ENCODE measurements at places on chromosomes 12 and 14.
A peak's percentile ranks its signal among the peaks of the same experiment; 100 is the strongest.

GRCh38 chr12:10339053-10339840 is 31.6 kb downstream of the KLRD1 start:
- no peak for DNase-seq

DNA sequence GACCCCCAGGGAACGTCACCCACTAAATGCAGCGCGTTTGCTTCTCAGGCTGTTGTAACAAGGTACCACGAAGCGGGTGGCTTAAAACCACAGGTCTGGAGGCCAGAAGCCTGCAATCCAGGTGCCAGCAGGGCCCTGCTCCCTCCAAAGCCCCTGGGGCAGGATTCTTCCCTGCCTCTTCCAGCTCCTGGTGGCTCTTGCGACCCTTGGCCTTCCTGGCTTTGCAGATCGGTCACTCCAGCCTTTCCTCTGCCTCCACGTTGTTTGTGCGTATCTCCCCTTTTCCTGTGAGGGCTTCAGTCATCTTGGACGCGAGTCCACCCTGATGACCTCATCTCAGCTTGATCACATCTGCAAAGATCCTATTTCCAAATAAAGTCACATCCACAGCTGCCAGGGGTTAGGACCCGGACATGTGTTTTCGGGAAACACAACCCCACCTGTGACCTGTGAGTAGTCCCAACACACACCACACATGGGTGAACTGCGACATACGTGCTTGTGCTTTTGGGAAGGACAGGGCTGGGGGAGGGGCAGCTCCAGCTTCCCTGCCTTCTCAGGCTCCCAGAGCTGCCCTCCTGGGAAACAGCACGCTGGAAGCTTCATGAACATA is 114.5 kb upstream of the NCOR2 start:
- no peak for DNase-seq

DNA sequence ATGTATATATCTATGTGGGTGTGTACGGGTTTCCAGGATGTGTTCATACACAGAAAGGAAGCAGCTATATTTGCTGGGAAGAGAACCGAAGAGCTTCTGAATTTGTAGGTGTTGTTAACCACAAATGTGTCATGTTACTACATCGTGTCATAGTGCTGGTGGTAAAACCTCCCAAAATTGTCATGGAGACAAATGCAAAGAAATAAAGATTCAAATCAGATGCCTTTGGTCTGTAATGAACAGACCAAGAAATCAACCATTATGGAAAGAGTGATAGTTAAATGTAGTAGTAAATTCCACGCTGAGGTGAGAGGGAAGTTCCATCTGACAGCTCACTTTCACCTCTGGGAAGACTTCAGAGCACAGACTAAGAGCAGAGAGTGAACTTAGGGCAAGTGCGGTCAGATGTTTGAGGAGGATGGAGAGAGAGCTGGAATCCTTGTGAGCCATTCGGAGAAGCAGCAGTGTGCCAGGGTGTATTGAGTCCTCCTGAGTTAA is 487.5 kb downstream of the TMEM121 start:
- peak; percentile 87 for DNase-seq

- DNase-seq: peak; percentile 7
Measured at GRCh38 chr14:35534208-35534872, 376 bp downstream of the INSM2 start.

DNA sequence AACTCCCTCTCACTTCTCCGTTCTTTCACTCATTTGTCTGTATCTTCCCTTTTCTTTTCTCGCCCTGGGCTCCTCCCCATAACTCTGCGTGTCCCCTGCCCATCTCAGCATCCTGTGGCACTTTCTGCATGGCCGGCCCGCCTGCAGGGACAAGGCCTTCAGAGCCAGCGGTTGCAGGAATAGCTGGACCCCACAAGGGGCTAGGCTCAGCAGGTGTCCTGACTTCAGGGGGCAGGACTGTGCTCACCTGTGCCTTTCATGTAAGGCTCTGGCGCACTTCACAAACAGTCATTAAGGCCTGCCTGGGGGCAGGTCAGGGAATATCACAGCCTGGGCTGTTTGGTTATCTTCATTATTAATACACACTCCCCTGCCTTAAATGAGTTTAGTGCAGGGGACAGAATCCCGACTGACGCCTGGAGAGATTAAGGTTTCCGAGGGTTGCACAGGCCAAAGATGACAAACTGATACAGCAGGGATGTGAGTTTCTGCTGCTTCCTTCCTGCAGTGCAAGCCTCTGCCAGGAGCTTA is 768.8 kb upstream of the TBX3 start:
- DNase-seq: no peak

- DNase-seq: no peak
Measured at GRCh38 chr12:127820271-127820670, 446.7 kb upstream of the TMEM132C start.

Data from activated CD4-positive, alpha-beta T cell treated with anti-CD3 and anti-CD28 coated beads, Interleukin-10, Interleukin-2, amounts not matched to agents 100 ng/mL and 50 ng/mL, durations not matched to agents 16 hours and 8 hours (primary cell).